ENCODE measurements at places on chromosomes 1 and 21.

GRCh38 chr1:88266051-88266450 is 418.0 kb upstream of the PKN2 start:
- DNase-seq: no peak

- no peak for DNase-seq
These were observed 65.4 kb downstream of the C21orf91 start for GRCh38 chr21:17753736-17754135.

DNA sequence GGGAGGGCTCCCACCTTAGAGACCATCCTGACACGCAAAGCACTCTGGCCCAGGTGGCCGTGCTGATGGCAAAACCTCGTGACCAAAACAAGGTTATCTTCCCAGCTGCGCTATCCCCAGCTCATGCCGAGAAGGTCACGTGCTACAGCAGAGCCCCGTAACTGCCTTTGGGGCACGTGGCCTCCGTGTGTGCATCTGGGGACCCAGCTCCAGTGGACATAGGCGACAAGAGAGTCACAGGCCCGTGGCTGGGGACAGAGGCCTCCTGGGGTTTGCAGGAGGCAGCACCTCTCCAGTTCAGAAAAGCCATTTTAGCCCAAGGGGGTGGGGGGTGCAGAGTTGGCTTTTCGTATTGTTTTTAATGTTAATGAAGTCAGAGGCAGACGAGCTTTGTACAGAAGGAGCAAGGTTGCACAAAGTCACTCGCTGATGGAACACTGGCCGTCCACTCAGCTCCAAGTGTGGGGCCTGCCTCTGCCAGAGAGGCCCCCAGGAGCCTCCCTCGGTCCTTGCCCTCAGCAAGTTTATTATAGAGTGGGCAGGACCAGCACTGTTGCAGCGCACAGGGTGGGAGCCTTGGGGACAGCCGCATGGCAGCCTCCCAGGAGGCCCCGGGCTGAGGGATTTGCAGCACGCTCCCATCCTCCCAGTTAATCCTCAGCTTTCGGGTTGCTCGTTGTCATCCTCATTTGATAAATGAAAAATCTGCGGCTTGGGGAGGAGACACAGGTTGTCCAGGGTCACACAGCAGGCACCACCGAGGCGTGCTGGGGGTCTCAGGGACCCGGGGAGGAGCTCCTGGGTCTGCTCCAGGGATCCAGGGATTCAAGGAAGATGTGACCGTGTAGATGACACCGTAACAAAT is 8.0 kb upstream of the PDE9A start:
- no peak for DNase-seq

- no peak for DNase-seq
These were observed 15.6 kb downstream of the PRKAB2 start for GRCh38 chr1:147156642-147157041.

GRCh38 chr21:46515109-46515508 is 56.4 kb downstream of the DIP2A start:
- no peak for DNase-seq

Data from stimulated activated CD4-positive, alpha-beta T cell treated with anti-CD3 and anti-CD28 coated beads, TNF-alpha, amount 100 ng/mL, for 24 hours (primary cell).